ENCODE measurements at places on chromosomes 4 and X.

- no peak for DNase-seq
Measured at GRCh38 chrX:47586043-47586787, 4.0 kb downstream of the TIMP1 start.

GRCh38 chr4:170003071-170004070 is 22.8 kb downstream of the MFAP3L start:
- no peak for DNase-seq

DNA sequence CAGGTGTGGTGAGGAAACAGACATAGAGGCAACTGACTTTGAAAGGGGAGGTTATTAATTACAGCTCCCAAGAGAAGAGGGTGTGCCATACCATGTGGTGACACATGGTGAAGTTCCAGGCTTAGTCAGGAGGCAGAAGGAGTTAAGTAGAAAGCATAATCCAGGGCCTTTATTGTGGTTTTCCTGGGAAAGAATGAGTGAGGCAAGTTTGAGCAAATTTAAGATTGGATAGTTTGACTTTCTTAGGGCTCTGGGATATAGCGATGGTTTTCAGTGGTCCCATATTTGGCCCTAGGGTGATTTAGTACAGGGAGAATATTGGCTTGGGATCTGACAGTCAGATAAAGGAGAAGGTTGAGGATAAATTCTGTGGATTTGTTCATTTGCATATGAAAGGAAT is 495.9 kb upstream of the FSTL5 start:
- no peak for DNase-seq

DNA sequence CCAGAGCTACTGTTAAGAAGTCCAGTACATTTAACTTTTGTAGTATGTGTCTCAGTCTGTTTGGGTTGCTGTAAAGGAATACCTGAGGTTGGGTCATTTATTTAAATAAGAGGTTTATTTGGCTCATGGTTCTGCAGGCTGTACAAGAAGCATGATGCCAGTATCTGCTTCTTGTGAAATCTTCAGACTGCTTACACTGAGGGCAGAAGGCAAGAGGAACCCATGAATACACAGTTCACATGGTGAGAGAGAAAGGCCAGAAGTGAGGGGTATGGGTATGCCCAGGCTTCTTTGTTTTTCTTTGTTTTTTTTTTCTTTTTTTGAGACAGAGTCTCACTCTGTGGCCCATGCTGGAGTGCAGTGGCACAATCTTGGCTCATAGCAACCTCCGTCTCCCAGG is 6.0 kb upstream of the CISD2 start:
- DNase-seq, result no peak

- no peak for DNase-seq
Measured at GRCh38 chr4:95979961-95980876, 140.3 kb downstream of the PDHA2 start.

- DNase-seq, result no peak
Measured at GRCh38 chrX:103428525-103428924, 52.2 kb downstream of the BEX3 start.

Data from HepG2 (cell line).